ENCODE measurements at places on chromosomes 2 and 18. TPM values are rescaled to one million over a fixed set of nuclear protein-coding genes. Genes with fewer than 3 reads are reported as not detected.

Gene PID1
- 25.9 TPM for polyA plus RNA-seq

Gene TMEM178A
- polyA plus RNA-seq: 11.1 TPM

Gene MC2R
- polyA plus RNA-seq: not detected

Gene DSG1
- not detected for polyA plus RNA-seq

- no peaks in the 10 kb centered on the region for H3K4me1 ChIP-seq
- no peak overlapping the region for H3K27ac ChIP-seq
- H3K4me3 ChIP-seq: no peak overlapping the region
- no peak for DNase-seq
Observed at GRCh38 chr18:40179729-40180461, 1775.1 kb upstream of the PIK3C3 start.

GRCh38 chr2:117481608-117482007 is 332.9 kb upstream of the DDX18 start:
- H3K4me1 ChIP-seq: no peaks in the 10 kb centered on the region
- no peaks in the 10 kb centered on the region for H3K36me3 ChIP-seq
- no peak overlapping the region for H3K4me3 ChIP-seq
- DNase-seq: no peak
- H3K27ac ChIP-seq: no peak overlapping the region

DNA sequence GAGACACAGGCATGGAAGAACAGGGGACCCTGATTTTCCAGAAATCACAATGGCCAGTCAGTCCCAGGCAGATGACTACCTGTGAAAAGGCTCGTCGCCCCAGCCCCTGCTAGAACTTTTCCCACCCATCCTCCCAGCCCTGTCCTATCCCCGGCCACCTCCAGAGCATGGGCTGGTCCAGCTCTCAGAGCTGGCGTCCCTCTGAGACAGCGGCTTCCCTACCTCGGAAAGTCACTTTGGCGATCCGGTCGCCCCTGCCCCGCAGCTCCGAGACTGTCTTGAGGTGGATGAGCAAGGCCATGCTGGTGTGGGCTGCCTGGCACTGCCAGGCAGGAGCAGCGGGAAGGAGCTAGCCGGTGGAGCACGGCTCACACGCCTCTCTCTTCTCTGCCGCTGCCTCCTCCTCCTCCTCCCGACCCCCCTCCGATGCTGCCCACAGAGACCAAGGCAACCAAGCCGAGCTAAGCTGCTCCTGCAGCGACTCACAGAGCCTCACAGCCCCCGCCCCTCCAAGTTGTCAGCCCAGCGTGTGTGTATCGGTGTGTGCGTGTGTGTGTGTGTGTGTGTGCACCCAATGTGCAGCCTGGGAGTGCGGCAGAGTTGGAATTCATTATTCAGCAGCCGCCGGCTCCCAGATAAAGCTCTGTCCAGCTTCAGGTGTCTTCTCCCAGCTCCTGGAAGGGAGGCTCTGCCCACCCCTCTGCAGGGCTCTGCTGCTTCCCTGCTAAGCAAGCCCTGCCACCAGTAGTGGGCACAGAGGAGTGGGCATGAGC is 80.5 kb upstream of the OTOF start:
- H3K27me3 ChIP-seq: peaks cover 76% of the 10 kb centered on the region
- no peaks in the 10 kb centered on the region for H3K36me3 ChIP-seq
- peaks cover 8% of the 10 kb centered on the region for H3K4me1 ChIP-seq
- H3K4me3 ChIP-seq: no peak overlapping the region
- peak; percentile 44 for DNase-seq

DNA sequence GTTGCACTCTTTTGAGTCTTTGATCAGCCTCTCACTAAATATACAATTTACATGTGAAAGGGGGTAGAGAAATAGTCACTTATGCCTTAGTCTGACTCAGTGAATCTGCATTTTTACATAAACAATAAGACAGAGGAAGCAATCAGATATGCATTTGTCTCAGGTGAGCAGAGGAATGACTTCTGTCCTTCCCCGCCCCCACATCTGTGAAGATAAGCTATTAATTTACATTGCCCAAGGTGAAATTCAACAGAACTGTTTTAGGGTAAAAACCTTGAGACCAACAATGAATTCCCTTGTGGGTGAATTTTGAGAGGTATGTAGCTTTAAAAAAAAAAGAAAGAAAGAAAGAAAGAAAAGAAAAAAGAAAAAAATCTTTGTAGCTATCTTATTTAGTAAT is 1302.9 kb upstream of the ACVR2A start:
- no peaks in the 10 kb centered on the region for H3K36me3 ChIP-seq
- no peaks in the 10 kb centered on the region for H3K4me1 ChIP-seq
- DNase-seq: no peak
- no peaks in the 10 kb centered on the region for H3K27me3 ChIP-seq
- H3K27ac ChIP-seq: no peak overlapping the region
- H3K4me3 ChIP-seq: no peak overlapping the region

- no peaks in the 10 kb centered on the region for H3K4me1 ChIP-seq
- no peaks in the 10 kb centered on the region for H3K27me3 ChIP-seq
- H3K27ac ChIP-seq: no peak overlapping the region
- no peak for DNase-seq
- no peak overlapping the region for H3K4me3 ChIP-seq
Observed at GRCh38 chr18:42131066-42131929, 176.3 kb downstream of the PIK3C3 start.

GRCh38 chr18:11666176-11666575 is 22.9 kb upstream of the GNAL start:
- H3K4me1 ChIP-seq: no peaks in the 10 kb centered on the region
- H3K27me3 ChIP-seq: no peaks in the 10 kb centered on the region
- H3K27ac ChIP-seq: no peak overlapping the region
- no peak overlapping the region for H3K4me3 ChIP-seq
- no peaks in the 10 kb centered on the region for H3K36me3 ChIP-seq

DNA sequence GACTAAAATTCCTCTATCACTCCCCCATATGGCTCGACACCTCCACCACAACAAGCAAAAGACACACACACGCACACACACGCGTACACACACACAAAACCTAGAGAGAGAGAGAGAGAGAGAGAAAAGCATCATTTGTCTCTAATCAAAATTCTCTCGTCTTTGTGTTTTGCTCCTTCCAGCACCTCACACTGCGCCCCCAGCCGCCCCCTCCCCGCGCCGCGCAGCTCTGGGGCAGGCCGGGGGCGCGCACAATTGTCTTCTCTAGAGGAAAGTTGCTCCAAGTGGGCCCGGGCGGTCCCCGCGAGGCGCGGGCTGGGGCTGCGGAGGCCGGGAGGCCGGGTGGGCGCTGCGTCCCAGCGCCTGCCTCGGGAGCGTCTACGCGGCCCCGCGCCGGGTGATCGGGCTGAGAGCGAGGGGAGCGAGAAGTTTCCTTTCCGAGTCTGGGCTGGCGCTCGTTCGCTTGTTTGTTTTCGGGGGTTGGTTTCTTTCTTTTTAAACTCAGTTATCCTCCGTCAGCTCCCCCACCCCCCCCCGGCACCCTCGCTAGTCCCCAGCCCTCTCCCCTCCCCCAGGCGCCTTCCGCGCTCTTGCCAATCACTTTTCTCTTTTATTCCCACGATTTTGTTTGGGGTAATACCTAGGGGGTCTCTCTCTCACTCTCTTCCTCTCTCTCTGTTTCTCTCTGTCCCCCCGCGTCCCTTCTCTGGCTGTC is 4.1 kb downstream of the ZEB2 start:
- peak; percentile 50 for DNase-seq
- H3K27ac ChIP-seq: peak overlapping the region; percentile 98
- peaks cover 77% of the 10 kb centered on the region for H3K27me3 ChIP-seq
- peak overlapping the region; percentile 49 for H3K4me3 ChIP-seq
- H3K36me3 ChIP-seq: no peaks in the 10 kb centered on the region
- peaks cover 39% of the 10 kb centered on the region for H3K4me1 ChIP-seq

GRCh38 chr2:230874876-230875275 is 10.1 kb downstream of the ITM2C start:
- no peaks in the 10 kb centered on the region for H3K27me3 ChIP-seq
- H3K4me3 ChIP-seq: no peak overlapping the region
- peaks cover 14% of the 10 kb centered on the region for H3K4me1 ChIP-seq
- no peak for DNase-seq

DNA sequence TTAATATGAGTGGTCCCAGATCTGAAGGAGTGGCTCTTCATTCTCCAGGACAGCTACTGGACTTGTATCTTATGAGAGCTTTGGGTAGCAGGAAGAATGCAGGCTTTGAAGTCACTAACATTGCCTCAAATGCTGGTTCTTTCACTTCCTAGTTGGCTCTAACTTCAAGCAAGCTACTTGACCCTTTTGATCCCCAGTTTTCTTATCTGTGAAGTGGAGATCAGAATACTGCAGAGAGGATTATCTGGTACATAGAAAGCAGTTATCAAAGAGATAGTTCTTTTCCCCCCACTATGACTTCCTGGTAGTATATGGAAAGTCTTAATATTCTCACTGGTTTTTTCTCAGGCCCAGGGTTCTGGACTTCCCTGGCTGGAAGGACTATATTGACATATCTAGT is 3.4 kb upstream of the PLCL1 start:
- peaks cover 18% of the 10 kb centered on the region for H3K4me1 ChIP-seq
- no peaks in the 10 kb centered on the region for H3K36me3 ChIP-seq
- no peak for DNase-seq
- no peak overlapping the region for H3K4me3 ChIP-seq
- H3K27me3 ChIP-seq: no peaks in the 10 kb centered on the region

DNA sequence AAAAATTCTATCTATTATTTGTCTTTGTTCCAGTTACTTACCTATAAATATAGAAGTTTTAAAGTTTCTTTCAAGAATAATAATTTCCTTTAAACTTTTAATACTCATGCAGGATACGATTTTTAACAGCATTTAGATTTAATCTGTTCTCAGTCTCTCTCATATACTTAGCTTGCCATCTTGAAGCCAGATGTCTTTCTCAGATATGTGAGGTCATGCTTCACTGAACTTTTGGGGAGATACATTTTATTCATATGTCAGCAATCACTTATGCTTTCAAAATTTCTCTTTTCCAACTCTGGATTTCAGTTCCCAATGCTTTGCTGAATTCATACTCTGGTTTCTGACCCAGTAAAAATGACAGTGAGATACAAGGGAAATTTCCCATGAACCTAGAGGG is 66.5 kb upstream of the CCDC178 start:
- no peak overlapping the region for H3K4me3 ChIP-seq
- no peak for DNase-seq

- H3K27me3 ChIP-seq: no peaks in the 10 kb centered on the region
- no peaks in the 10 kb centered on the region for H3K4me1 ChIP-seq
- H3K36me3 ChIP-seq: no peaks in the 10 kb centered on the region
- no peak overlapping the region for H3K4me3 ChIP-seq
- no peak for DNase-seq
Observed at GRCh38 chr18:68519336-68519735, 195.6 kb downstream of the TMX3 start.

DNA sequence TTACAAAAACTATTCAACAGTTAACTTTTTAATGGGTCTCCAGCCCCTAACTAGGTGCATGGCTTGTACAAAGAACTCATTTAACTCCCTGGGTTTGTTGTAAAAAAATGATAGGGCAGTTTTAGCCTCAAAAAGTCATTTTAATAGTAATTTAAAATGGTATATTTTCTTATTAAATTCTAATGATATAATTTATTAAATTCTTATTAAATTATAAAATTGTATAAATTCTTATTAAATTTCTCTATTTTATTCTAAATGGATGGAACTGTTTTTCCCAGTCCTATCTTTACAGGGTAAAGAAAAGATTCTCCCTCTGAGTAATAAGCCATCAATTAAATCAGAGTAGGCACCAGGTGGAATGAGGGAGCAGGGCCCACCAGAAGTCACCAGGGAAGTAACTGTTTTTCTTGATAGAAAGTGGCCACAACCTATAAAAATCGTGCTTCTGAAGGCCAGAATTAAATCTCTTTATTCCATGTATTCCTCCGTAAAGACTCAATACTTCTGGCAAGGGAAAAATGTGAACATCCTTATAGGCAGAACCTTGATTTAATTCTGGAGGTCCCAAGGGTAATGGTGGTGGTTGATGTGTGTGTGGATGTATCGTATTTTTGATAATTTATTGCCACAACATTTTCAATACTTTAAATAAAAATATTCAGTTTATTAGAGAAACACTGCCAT is 814 bp downstream of the FKBP7 start:
- H3K4me1 ChIP-seq: peaks cover 12% of the 10 kb centered on the region
- peak overlapping the region; percentile 97 for H3K27ac ChIP-seq
- H3K4me3 ChIP-seq: peak overlapping the region; percentile 70
- no peak for DNase-seq
- H3K27me3 ChIP-seq: no peaks in the 10 kb centered on the region

- no peaks in the 10 kb centered on the region for H3K36me3 ChIP-seq
- no peaks in the 10 kb centered on the region for H3K27me3 ChIP-seq
- H3K4me1 ChIP-seq: no peaks in the 10 kb centered on the region
- no peak overlapping the region for H3K27ac ChIP-seq
Observed at GRCh38 chr2:186459009-186459408, 27.1 kb upstream of the ZC3H15 start.

DNA sequence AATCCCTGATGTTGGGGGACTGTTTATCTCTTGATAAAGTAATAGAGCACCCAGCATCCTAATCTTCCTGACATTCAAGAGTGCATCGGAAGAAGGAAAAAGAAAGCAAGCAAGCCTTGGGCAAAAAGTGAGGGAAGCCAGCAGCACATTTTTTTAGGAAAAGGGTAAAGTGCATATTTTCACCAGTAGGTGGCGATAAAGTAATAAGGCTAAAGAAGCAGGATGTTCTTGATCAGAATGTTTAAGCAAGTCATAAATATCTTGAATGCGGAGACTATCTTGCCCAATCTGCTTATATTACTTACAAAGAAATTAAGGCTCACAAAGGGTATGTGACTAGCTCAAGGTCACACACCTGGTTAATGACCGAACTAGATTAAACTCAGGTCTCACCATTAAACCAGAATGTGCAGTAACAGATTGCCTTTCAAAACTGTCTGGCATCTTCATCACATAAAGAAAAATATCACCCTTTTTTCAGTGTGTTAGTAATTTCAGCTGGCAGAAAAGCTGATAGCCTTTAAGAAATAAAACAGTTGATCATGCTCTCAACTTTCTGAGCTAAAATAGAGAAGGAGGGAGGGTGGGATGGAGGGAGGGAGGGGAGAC is 83.8 kb downstream of the VIT start:
- no peak overlapping the region for H3K4me3 ChIP-seq
- DNase-seq: peak; percentile 51
- no peak overlapping the region for H3K27ac ChIP-seq
- no peaks in the 10 kb centered on the region for H3K27me3 ChIP-seq

GRCh38 chr2:12087175-12087574 is 340.7 kb downstream of the LPIN1 start:
- H3K4me1 ChIP-seq: no peaks in the 10 kb centered on the region
- no peak overlapping the region for H3K27ac ChIP-seq
- H3K36me3 ChIP-seq: no peaks in the 10 kb centered on the region

Measured in left lung (tissue), 14 donors.